Hematopoietic multipotent progenitor cell (in vitro differentiated cells): ENCODE measurements at places on chromosomes 2 and 18.

DNA sequence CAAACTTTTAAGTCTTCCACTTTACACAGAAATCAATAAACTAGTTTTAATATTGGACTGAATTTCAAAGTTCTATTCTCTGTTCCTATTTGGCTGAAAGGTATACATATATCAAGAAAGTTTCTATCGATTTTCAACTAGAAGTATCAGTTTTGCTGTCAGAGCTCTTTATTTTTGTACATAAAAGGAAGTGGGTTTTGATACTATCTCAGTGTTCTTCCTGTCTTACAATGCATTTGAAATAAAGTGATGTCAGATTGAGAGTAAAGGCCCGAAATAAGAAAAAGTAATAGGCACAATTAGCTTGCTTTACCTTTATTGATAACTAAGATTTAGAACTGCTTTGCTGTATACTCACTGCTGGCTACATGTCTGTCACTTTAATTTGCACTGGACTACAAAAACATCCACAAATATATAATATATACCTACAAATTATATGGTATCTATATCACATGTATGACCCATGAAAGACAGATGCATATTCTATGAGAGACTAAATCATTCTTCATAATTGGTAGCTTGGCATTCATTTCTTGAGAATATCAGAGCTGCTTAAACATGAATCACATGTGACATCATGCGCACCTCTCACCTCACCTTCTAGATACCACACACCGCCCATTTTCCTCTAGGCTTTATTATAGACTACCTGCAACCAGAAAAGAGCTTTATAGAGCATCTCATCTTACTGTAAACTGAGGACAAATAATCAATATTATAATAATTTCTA, 83.6 kb downstream of the ASXL2 start:
- peak; percentile 10 for DNase-seq

DNA sequence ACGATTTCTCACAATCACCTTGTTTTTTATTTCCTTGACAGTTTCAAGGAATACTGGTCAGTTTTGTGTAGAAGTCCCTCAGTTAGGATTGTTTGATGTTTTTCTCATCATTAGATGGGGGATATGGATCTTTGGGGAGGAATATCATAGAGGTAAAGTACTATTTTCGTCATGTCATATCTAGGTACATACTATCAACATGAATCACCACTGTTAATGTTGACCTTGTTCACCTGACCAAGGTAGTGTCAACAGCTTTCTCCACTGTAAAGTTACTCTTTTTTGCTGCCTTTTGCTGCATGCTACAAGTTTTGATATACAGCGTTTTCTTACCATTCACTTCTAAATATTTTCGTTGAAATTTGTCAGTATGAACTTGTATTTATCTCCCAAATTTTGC, 32.7 kb downstream of the NLRC4 start:
- no peak for DNase-seq

GRCh38 chr2:101558740-101559525, 84.0 kb upstream of the RFX8 start:
- no peak for DNase-seq

- DNase-seq: no peak
Observed at GRCh38 chr2:63189026-63189425, 138.4 kb downstream of the OTX1 start.

GRCh38 chr18:49967171-49967570, 153.8 kb upstream of the ACAA2 start:
- no peak for DNase-seq

DNA sequence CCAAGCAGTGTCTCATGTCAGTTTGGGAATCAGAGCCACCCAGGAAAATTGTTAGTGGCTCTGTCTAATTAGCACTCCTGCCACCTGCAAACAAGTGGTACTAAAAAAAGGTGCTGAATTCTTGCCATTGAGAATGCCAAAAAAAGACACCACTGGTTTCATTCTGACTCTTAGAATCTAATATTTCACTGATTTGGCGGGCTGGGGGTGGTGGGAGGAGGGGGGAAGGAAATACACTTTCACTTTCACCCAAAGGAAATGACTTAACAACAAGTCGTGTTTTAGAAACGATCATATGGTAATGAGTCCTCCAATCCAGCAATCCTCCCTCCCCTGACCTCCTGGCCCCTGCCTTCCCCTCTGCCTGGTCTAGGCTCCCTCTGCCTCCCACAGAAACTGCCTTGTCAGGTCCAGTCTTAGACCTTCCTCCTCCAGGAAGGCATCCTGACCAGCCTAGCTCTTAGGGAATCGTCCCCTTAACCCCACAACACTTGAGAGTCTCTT, 4.4 kb upstream of the KLHL29 start:
- peak; percentile 65 for DNase-seq

- no peak for DNase-seq
Observed at GRCh38 chr18:63284827-63285733, 34.5 kb downstream of the BCL2 start.

DNA sequence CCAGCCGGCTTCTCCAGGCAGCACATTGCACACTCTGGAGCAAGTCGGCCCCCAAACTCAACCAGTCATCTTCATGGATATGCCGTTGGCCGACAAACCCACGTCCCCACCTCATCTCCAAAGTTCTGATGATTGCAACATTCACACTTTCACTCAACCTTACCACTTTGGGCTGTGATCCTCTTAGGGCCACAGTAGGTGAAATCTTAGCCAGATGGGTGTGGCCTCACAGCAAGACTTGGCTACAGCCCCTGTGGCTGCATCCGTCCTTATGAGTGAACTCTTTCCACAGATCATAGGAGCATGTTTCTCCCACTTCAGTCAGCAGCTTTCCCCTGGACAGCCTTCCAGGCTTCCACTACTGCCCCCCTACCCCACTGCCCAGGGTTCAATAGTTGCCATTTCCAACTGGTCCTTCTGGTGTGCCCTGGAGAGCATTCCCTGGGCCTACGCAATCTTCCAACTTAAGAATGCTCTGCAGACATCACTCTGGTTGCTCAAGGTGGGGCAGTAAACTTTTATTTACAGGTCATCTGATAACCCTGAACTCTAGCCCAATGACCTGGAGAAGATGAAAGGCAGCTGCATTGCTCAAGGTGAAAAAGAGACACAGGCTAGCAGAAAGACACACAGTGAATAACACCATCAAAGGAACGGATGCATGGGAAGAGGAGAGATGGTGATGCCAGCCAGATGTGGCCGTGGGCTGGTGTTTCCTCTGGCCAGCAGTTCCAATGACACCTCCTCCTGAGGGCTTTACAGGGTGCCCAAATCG, 34.5 kb downstream of the ARL4C start:
- no peak for DNase-seq

GRCh38 chr2:48707466-48707865, 48.1 kb downstream of the LHCGR start:
- DNase-seq: no peak

- no peak for DNase-seq
Observed at GRCh38 chr2:162090109-162090508, 16.1 kb upstream of the DPP4 start.

- DNase-seq: no peak
Observed at GRCh38 chr2:2320486-2321199, 10.4 kb downstream of the MYT1L start.

DNA sequence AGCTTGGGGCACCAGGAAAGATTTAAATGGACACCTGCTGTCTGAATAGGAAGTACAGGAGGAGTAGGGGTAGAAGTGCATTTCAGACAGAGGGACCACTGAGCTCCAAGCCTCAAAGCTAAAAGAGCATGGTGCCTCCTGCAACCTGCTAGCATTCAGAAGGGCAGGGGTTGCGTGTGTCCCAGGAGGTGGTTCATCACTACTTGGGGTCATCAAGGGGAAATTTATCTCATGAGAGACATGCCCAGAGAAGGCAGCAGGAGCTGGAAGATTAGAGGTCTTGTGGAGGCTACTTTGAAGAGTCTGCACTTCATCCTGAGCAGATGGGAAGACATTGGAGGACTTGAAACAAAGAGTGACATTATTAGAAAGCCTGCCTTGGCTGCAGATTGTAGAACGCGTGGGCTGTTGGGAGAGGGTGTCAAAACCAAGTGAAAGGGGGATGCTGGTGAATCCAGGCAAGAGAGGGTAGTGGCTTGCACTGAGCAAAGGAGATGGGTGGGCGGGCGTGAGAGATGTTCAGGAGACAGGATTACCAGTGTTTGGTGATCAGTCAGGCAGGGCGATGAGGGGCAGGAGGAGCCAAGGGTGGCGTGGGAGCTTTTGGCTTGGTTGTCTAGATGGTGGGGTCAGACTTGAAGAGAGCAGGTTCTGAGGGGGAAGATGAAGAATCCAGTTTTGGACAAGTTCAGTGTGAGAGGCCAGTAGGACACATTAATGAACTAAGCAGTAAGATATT, 154.0 kb downstream of the DYSF start:
- DNase-seq: no peak

GRCh38 chr2:84493514-84493913, 22.8 kb upstream of the DNAH6 start:
- no peak for DNase-seq

DNA sequence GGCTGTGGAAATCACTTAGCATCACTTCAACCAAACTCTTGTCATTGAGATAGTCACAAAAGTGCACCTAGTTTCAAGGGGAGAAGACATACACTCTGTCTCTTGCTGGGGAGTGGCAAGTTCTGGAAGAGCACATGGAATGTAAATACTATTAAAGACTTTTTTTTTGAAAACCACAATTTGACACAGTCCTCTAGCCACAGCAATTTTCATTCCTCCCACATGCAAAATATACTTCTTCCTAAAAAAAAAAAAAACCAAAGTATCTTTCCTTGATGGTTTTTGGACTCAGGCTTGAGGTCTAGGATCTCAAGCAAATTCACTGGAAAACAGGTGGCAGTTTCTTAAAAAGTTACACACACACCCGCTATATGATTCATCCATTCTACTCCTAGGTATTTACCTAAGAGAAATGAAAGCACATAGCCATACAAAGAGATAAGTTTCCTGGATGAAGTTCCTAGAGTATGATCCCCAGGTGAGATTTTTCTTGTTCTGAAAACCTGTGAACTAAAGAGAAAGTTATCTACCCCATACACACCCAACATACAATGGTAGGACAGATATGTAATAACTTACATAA, 295.8 kb downstream of the SP3 start:
- DNase-seq: no peak

GRCh38 chr18:22322243-22322691, 95.4 kb downstream of the CTAGE1 start:
- no peak for DNase-seq

DNA sequence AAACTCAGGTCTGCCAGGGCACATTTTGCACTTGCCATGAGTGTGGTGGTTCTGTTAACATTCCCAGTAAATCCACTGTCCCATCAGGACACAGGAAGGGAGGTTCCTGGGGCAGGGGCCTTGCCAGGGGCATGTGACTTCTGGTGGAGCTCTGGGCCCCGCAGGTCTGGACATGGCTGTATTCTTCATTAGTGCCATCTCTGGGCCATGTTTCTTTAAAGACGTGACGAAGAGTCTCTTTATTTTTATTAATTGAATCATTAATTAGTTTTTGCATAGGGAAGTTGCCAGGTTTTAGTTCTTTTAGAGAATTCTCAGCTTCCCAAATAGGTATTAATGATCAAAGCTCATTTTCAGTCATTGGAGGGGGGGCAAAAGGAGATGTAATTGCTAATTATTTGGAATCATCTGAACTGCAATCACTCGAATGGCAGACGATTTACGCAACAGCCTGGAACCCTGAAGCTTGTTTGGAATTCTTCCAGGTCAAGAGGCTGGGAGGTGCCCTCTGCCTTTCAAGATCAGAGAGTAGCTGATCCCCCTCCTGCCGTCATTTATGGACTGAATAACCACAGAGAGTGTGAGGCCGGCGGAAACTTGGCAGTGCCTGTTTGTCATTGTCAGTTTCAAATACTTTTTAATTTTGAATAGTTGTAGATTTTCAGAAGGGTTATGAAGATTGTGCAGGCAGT, 106.2 kb downstream of the RTP5 start:
- DNase-seq: no peak

DNA sequence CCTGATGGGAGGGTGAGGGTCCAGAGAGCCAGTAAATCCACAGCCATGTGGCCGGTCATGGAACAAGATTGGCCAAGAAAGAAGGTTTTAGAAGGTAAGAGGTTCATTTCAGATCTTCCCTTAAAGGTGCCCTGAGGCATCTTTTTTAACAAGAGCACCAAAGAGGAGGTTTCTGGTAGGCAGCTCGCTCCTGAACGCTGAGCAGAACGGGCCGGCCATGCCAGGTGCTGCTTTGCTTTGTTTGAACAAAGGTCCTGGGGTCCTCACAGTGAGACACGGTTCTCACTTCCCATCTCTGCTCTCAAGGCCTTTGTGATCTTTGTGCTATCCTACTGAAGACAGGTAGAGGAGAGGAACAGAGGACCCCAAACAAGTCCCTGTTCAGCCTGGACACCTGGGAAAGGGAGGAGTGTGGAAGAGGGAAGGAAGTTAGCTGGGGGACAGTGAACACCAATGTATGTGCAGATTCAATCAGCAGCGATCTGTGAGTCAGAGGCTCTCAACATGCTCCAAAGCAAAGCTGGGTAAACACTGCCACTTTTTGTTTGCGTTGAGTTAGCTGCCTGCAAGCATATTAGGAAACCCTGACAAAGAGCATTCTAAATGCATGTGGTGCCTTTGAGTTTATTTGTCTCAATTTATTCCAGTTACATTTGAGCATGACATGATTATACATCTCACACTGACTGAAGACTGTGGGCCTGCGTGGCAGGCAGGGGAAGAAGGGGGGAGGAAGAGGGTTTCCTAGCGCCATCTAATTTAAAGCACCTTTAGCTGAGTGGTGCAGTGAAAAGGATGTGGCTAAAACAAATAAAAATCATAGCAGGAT, 102.4 kb downstream of the ASB1 start:
- no peak for DNase-seq
